Kidney epithelial cell (primary cell): ENCODE measurements at places on chromosomes 1 and 21.

- no peak for DNase-seq
These were observed 805.3 kb downstream of the USP25 start for GRCh38 chr21:16535102-16535422.

GRCh38 chr21:19076031-19076430 lies 672.4 kb upstream of the TMPRSS15 start:
- DNase-seq: no peak

DNA sequence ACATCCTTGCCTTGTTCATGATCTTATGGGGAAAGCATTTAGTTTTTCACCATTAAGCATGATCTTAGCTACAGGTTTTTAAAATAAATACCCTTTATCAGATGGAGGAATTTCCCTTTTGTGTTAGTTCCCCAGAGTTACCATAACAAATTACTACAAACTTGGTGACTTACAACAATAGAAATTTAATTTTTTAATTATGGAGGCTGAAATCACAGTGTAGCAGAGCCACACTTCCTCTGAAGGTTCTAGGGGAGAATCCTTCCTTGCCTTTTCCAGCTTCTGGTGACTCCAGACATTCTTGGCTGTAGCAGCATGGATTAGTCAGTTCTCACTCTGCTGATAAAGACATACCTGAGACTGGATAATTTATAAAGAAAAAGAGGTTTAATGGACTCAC lies 18.5 kb downstream of the MIGA1 start:
- no peak for DNase-seq

GRCh38 chr1:185650602-185651230 lies 83.5 kb upstream of the HMCN1 start:
- no peak for DNase-seq

GRCh38 chr1:145804235-145805045 lies 19.5 kb downstream of the RNF115 start:
- DNase-seq: no peak

GRCh38 chr21:44956356-44957046 lies 16.7 kb downstream of the SLX9 start:
- no peak for DNase-seq
